ENCODE measurements at places on chromosomes 3 and 15. TPM values are rescaled to one million over a fixed set of nuclear protein-coding genes. Genes with fewer than 3 reads are reported as not detected.
A peak's percentile ranks its signal among the peaks of the same experiment; 100 is the strongest.

The GNAT1 gene
- not detected for polyA plus RNA-seq

The OIP5 gene
- 15.7 TPM for polyA plus RNA-seq

The RIOX2 gene
- polyA plus RNA-seq = 23.5 TPM

DNA sequence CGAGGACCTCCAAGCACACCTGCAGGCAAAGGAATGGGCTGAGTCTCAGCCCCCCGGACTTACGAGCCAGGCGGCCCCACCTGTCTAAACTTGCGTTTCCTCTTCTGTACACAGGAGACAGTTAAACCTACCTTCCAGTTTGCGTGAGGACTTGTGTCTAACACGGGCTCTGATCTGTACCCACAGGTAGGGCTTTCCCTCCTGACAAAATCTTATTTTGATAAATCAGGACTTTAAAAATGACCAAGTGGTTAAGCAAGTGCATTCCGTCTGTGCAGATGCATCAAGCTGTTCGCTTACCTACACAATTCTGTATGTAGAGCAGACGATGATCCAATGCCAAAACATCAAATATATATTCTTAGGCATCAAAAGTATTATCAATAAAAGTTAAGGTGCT is 238.0 kb downstream of the XXYLT1 start:
- peak; percentile 28 for DNase-seq

GRCh38 chr3:122557356-122557755 is 6.7 kb downstream of the PARP9 start:
- DNase-seq = no peak

DNA sequence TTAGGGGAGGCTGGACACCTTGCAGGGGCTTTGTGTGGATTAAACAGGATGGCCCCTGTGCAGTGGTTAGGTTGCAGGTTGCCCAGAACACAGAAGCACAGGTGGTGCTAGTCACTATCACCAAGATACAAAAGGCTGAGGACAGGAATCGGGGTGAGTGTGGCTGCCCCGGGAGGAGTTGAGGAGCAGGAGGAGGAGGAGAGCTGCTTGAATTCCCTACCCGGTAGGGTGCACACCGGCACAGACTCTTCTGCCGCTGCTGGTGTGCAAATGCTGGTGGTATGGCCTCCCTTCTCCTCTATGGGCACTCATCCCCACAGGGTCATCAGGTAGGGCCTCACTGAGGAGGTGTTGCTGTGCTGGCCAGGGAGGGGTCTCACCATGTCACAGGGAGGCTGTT is 67.5 kb upstream of the SMAD6 start:
- DNase-seq = no peak

DNA sequence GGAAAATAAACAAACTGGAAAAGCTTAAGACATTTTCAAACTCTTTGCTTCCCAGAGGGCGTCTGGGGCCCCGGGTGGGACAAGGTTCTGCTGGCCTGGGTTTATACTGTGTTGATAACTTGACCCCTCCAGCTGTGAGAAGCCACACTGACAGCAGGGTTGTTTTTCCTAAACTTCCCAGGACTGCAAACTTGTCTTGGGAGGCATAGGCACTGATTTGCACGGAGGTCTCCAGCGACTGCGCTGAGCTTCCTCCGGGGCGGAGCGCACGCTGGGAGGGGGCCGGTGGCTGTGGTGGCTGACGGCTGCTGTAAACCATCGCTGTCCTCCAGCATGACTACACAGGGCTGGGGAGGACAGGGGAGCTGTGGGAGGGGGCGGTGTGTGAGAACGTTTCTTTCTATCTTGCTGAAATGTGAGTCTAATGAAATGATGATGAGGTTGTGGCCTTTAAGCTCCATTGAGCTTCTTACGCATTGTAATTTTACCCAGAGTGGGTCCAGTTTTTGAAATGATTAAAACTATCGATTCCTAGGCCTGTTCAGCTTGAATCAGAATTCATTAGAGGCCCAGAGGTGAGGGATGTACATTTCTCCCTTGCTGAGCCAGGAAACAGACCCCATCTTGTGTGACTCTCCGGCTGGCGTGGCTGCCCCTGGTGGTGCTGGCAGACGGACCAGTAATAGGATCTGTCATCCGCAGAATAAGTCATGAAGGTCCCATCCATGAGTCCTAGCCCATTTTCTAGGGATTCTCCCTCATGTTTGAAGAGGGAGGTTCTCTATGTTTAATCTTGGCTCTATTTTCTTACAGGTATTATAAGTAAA is 40.5 kb upstream of the VPS8 start:
- no peak for DNase-seq

DNA sequence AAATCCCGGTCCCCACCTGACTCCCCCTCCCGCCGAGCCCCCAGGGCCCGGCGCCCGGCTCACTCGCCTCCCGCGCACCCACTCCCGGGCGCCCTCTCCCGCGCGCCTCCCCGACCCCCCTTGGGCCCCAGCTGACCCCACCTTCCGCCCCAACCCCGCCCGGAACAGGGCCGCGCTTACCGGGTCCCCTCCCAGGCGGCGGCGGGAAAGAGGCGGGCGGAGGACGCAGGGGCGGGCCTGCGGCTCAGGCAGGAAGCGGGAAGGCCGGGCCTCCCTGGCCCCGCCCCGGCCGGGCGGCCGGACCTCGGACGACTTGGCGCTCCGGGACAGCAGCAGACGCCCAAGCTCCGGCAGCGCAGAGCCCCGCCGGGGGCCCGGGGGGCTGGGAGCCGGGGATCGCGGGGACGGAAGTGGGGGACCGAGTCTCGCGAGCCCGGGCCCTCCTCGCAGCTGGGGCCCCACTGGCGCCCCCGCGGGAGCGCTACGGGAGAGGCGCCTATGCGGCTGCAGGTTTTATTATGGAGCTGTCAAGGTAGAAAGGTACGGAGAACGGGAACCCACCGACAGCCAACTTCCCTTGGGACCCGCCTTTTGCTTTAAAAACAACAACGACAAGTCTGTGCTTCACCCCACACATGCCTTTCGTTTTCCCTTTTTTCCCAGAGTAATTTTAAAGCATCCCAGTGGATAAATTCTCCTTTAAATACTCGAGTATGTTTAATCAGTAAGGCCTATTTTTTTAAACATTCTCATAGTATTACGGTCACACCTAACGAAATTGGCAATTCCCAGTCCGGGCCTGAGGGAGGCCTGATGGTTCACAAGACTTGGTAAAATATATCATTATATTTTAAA is at the start of gene SLC41A3:
SLC41A3 (minus strand) TSS at position 212 of the 855 bp plus-strand sequence. CDS start 15,905 bp downstream, outside the sequence.
- DNase-seq = peak; percentile 49

- DNase-seq = no peak
Measured at GRCh38 chr3:38826001-38826400, 10.0 kb upstream of the SCN10A start.

DNA sequence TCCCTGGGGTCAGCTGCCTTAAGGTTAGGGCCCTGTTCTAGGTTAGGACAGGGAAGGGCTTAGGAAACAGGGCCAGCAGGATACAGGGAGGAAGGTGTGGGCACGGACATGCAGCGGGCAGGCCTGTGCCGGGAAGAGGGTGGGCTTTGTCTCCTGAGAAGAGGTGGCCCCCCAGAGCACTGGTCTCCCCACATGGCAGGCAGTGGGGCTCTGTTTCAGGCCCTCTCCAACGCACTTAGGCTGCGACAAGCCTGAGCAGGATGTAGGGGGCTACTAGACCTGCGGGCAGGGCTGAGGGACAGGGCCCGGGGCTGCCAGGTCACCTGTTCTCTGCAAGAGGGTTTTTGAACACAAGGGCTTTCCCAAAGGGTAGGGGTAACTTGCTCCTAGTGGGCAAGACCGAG is 33.5 kb downstream of the KLF13 start:
- DNase-seq = no peak

- DNase-seq = no peak
Measured at GRCh38 chr3:83601704-83602103, 1357.1 kb upstream of the CADM2 start.

- no peak for DNase-seq
Measured at GRCh38 chr3:48518069-48518468, 14.1 kb upstream of the SHISA5 start.
